ENCODE measurements at places on chromosomes 2 and 18.

GRCh38 chr18:23227726-23228070 is 92.4 kb downstream of the CABLES1 start:
- no peak for DNase-seq

DNA sequence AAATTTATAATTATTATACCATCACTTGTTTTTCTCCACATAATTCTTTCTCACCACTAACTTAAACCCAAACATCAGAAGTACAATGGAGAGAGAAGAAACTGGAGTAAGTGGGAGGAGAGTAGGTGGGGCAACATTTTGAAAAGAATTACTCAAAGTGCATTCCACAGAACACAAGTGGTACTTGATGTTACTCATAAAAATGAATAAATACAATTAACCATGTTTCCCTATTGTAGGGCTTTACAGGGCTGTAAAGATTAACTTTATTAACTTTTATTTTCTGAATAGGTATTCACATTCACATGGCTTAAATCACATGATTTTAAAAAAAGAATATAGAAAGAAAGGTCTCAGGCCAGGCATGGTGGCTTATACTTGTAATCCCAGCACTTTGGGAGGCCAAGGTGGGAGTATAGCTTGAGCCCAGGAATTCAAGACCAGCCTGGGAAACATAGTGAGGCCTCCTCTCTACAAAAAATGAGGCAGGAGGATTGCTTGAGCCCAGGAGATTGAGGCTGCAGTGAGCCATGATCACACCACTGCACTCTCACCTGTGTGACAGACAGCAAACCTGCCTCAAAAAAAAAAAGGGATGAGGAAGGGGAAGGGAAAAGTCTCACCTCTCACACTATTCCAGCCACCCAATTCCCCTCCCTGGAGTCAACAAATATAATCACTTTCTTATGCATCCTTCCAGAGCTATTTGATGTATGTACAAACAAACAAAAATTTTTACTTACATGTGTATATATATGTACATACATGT is 47.1 kb downstream of the KCNG3 start:
- DNase-seq: no peak

GRCh38 chr2:68692511-68692910 is 42.1 kb upstream of the ARHGAP25 start:
- DNase-seq: no peak

DNA sequence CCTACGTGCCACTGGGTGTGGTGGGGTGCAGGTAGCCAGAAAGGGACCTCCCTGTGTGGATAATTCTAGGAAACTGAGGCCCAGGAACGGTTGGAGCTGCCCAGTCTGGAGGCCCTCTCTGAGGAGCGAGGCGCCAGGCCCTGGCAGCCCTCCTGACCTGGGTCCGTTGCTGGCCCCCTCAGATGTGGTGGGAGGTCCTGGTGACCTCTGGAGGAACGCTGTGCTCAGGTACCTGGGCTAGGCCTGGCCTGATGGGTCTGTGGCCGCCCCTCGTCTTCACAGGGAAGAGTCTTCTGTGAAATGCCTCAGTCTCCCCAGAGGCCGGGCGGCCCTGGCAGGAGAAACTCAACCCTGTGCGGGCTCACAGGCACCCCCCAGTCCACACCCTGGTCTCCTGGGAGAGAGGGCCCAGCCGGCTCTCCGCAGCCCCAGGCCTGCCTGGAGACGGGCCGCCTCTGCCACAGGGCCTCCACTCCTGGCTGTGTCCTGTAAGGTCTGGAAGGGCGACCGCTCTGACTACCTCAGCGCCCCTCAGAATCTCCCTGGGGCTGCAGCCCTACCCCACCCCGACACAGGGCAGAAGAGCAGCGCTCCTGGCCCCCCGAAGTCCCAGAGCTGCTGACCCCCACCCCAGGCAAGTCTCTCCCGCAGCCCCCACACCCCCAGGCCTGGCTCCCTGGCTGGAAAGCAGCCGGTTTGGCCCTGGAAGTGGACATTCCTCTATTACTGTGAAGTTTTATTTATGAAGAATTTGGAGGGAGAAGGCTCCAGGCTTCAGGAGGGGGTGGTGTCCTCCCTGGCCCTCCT is 3.7 kb downstream of the B3GNT7 start:
- DNase-seq: no peak

- no peak for DNase-seq
Observed at GRCh38 chr2:9378433-9379390, 44.6 kb downstream of the ITGB1BP1 start.

- DNase-seq: no peak
Observed at GRCh38 chr2:207724113-207724512, 12.7 kb downstream of the CCNYL1 start.

DNA sequence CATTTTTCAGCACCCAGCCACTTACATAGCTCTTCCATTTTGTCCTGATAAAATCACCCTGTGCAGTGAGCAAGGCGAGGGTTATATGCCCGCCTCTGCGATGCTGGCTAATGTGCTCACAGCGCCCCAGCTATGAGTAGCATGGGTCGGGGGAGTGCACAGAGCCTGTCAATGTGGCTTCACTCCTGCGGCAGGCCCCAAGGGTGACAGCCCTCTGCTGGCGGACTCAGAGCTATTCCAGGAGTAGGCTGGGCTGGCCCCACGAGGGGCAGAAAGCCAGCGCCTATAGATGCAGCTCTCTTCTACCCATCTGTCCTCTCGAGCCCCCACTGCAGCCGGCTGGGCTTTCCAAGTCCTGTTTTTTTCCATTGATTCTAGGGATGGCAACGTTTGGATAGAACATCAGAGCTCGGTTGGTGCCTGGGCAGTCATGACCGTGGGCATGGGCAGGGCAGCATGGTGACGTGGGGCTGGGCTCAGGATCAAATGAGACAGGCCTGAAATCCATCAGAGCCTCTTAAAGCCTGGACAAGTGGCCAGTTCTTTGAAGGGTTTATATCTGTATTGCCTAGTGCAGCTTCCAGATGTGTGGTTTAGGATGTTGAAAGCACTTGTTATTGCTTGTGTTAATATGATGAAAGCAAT is 134.7 kb downstream of the MCFD2 start:
- no peak for DNase-seq

- DNase-seq: no peak
Observed at GRCh38 chr2:201858281-201859184, 52.2 kb downstream of the CDK15 start.

DNA sequence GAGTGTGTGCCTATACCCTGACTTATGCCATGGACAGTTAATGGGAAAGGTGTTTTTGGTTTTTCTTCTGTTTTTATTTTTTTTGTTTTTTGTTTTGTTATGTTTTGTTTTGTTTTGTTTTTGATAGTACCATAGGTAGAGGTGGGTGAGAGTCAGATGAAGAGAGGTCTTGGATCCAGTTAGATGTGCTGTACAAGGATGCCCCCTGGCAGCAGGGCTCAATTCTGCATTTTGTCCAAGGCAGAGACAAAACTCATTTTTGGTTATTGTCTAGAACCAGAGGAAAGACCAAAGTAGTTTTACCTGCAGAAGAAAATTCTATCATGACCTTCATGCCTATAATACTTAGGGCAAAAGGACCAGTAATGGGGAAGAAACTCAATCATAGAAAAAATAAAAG is 48.5 kb downstream of the SLC5A7 start:
- DNase-seq: no peak

- DNase-seq: no peak
Observed at GRCh38 chr2:46811379-46812310, 104.0 kb downstream of the MCFD2 start.

DNA sequence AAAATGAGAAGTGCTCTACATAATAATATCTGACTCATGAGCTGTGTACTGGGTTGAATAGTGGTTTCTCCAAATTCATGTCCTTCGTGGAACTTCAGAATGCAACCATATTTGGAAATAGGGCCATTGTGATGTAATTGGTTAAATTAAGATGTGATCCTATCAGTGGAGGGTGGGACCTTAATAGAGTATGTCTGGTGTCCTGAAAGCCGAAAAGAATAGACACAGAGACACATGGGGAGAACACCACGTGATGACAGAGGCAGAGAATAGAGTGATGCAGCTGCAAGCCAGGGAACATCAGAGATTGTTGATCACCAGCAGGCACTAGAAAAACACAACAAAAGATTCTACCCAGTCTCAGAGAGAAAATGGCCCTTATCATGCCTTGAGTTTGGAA is 310.1 kb downstream of the EXOC6B start:
- no peak for DNase-seq

GRCh38 chr2:173959909-173960308 is 5.3 kb downstream of the SP3 start:
- DNase-seq: no peak

GRCh38 chr2:233252227-233252626 is 754 bp downstream of the ATG16L1 start:
- peak; percentile 4 for DNase-seq

- peak; percentile 61 for DNase-seq
Observed at GRCh38 chr2:8169443-8169842, 512.4 kb upstream of the ID2 start.

- DNase-seq: no peak
Observed at GRCh38 chr2:35963357-35963756, 392.2 kb upstream of the CRIM1 start.

DNA sequence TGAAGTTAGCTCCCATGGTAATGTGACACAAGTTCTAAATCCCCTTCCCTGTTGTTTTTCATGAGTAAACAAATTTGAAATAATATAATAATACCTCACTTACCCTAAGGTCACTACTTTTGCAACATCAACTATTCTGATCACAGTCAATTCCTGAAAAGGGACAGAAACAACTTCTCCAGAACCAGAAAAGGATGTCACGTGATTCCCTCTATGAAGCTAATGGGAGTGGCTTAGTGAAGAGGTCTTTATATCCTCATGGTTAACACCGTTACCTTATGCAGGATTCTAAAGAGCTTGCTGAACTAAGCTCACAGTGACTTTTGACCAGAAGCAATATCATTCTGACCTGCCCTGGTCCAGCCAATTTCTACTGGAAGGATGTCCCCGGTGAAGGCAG is 51.6 kb downstream of the DOCK10 start:
- DNase-seq: no peak

DNA sequence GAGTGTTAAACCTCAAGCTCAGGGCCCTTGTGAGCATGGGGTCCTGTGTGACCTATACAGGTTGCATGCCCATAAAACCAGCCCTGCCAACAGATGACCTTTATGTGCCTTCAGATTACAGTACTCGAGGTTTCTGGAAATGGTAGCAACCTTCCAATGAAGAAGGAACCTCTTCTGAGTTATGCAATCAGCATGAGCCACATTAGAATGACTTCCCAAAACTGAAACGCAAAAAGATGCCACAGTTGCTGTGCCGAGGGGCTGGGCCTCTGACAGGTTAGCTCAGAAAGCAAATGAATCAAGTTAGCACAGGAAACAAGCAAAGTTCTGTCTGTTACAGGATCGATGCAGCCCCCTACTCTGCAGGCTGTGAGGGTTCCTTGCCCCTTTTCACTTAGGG is 37.7 kb downstream of the TGFA start:
- DNase-seq: no peak
